ENCODE measurements at places on chromosomes 7 and 10.

- no peak for DNase-seq
Measured at GRCh38 chr7:69162931-69163670, 435.2 kb upstream of the AUTS2 start.

GRCh38 chr10:86599729-86600128 lies 54.6 kb upstream of the OPN4 start:
- DNase-seq: no peak

GRCh38 chr7:7185371-7185989 lies 3.1 kb downstream of the C1GALT1 start:
- no peak for DNase-seq

- DNase-seq: no peak
Measured at GRCh38 chr10:47353351-47353750, 5.2 kb downstream of the RBP3 start.

DNA sequence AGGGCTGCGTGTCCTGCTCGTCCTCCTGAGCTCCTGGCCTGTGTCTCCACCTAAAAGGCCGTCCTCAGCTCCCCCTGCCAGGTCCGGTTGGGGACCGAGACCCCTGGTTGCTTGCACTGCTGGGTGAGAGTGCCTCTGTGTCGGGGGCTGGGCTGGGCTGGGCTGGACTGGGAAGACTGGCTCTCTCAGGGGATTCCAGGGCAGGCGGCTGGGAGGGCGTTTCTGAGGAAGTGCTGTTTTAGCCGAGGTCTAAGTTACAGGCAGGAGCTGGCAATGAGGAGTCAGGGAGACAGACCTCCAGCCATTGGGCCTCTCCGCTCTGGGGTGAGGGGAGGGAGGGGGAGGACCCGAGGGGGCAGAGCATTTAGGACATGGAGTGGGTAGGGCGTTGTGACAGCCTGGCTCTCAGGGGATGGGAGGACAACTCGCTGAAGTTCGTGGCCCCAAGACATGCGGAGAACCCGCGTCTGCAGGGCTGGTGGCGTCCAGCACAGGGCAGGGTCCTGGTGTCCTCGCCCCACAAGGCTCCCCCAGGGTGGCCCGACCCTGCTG lies 20.9 kb downstream of the FOXK1 start:
- DNase-seq: no peak

GRCh38 chr10:75287697-75288096 lies 51.9 kb upstream of the COMTD1 start:
- no peak for DNase-seq

DNA sequence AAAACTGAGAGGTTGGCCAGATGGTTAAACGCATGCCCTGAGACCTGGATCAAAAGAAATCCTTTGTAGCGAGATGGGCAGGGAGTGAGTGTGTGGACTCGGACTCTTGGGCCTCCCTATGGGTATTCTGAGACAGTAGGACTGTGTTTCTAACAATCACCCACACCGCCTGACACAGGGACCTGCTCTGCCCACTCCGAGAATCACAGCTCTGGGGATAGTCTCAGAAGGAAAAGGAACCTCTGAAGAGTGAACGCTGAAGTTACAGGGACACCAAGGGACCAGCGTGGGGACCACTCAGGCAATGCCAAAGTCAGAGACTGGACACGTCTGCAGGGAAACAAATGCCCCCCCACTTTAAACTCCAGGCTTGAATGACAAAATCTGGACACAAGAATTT lies 242.1 kb upstream of the TCERG1L start:
- no peak for DNase-seq

- DNase-seq: peak; percentile 47
Measured at GRCh38 chr7:155584763-155585531, 38.6 kb upstream of the CNPY1 start.

DNA sequence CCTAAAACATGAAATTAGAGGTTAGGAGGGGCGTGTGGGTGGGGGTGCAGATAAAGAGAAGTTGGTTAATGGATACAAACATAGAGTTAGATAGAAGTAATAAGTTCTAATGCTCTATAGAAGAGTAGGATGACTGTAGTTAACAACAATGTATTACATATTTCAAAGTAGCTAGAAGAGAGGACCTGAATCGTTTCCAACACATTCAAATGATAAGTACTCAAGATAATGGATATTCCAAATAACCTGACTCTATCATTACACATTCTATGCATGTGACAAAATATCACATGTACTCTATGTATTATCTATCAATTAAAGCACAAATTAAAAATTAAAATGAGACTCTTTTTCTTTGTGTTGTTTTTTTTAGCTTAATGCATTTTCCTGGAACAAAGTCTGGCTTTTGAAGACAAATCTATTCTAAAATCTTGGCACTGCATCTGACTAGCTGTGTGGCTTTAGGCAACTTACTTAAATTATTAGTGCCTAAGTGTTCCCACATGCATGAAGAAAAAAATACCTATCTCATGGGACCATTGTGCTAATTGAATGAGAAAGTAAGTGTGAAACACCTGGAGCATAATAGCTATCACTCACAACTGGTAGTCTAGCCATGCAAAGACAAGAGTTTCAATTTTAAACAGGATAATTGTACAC lies 75.7 kb downstream of the SEMA3C start:
- DNase-seq: no peak

DNA sequence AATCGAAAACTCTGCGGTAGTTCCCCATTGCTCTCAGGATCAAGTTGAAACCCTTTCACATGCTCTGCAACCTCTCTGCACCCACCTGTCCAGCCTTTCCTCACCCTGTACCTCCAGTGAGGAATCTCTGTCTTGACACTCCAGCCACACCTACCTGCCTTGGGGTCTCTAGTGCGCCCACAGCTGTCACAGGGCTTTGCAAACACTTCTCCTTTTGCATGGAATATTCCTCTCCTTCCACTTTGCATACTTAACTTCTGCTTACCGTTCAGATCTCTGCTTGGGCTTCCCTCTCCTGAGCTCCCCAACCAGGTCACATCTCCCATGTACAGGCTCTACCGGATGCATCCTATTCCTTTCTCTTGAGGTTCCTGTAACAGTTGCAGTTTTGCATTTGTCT lies 6.6 kb upstream of the ZYX start:
- no peak for DNase-seq

- DNase-seq: no peak
Measured at GRCh38 chr7:155377838-155378579, 79.9 kb upstream of the EN2 start.

DNA sequence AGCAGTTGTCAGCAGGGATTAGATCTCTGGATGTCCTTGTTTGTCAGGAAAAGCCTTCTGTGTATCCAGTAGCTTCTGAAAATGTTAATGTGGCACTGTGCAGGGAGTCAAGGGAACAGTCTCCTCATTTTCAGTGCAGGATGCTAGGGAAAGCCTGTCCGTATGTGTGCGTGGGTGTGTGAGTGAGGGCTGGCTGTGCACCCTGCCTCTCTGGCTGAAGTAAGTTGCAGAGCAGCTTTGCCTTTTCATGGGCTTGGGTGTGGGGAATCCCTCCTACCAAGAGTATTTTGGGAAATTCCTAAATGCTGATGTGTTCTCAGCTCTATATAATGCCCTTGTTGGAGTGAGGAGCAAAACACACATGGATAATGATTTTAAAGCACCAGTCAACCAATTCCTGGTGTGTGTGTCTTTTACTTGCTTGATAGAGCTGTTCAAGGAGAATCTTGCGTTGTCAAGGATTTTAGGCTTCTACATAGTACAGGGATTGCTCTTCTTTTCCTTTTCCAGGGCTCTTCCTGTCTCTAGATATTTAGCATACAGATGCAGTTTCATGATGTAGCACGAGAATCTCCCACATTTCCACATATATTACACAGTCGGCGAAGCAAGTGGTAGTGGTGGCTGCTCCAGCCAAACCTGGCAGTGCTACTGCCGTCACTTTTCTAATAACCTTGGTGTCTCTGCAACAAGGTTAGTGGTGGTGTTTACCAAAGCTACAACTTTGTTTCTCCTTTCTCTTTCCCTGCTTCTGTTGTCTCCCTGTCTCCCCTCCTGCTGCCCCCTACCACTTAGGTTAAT lies 92.8 kb downstream of the MCU start:
- DNase-seq: no peak

Data from NCI-H1694 treated with DMSO at 0.1 percent for 48 hours (cell line).